ENCODE measurements at places on chromosomes 2 and 18.

DNA sequence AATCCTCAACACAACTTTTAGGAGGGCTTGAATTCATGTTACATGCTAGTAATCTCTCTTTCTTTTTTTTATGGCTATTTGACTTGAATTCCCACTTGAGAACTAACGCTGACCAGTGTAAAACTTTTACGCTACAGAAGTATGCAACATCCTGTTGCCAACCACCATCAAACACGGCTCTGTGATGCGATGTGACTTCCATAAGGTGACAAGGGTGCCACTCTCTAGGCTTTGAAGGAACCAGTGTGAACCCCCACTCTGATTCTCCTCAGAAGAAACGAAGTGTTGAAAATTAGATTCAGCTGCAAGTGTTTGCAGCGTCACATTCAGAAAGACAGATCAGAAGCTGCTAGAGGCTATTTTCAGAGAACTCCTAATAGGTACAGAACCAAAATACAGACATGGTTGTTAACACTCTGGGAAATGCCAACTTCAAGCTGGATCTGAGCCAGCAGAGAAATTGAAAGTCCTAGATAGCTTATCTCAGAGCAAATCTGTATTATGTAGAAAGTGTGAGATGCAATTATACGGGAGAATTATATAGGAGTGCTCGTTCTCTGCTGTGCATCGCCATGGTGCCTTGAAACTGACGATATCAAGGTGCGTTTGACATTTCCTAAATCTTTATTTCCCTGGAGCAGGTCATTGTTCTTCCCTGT is 271.2 kb downstream of the LPIN1 start:
- DNase-seq, result no peak

- no peak for DNase-seq
Measured at GRCh38 chr18:49521216-49521835, 34.3 kb upstream of the C18orf32 start.

GRCh38 chr2:218839430-218839829 is 7.8 kb upstream of the PRKAG3 start:
- no peak for DNase-seq

DNA sequence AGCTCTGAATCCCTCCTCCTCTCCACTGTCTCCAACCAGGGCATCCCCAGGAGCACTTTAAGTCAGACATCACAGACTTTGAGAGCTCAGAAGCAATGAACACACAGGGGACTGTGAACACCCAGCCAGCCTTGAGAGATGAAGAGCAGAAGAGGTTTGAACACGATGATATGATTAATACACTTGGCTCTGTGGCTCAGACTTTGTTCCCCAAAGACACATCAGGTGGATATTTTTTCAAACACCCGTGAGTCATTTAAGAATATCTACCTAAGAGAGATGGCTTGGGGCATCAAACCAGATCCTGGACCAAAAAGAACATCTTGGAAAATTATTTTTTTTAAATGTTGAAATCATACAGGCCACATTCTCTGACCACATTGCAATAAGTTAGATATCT is 134.9 kb upstream of the OTOS start:
- no peak for DNase-seq

DNA sequence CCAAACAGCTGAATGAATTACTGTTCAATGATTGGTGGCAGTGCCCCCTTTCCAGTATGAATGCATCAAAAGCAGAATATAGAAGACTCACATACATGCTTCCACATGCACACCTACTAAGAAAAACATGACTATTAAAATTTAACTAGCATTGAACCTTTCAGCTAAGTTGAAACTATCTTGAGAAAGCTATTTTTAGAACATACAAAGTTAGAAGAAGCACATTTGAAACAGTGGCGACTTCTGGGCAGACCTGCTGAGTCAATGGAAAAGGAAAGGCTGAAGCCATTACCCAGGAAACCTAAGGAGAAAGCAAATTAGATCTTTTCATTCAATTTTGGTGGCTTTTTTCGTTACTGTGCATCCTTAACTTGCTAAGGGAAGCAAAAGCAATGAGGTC is 55.9 kb downstream of the PLA2R1 start:
- DNase-seq, result no peak

GRCh38 chr18:58381676-58382411 is 247.0 kb downstream of the ALPK2 start:
- DNase-seq, result no peak

GRCh38 chr2:122808286-122808969 is 1053.0 kb downstream of the TSN start:
- no peak for DNase-seq

DNA sequence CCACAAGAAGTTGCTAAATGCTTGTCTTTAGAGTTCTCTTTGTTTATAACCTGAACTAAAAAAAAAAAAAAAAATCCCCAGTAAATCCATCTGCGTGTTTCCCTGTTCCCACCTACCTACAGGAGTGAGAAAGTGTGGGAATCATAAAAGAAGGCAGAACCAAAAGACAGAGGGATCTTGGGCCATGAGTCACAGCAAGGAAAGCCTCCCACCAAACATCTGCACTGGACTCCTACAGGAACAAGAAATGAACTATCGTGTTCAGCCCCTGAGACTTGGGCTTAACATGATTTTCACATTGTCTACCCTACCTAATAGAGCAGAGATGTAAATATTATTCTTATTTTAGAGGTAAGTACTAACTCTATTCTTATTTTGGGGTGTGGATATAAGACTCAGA is 1761.2 kb upstream of the CELF4 start:
- DNase-seq, result no peak

GRCh38 chr2:144268036-144268678 is 251.8 kb downstream of the ZEB2 start:
- no peak for DNase-seq

- no peak for DNase-seq
Measured at GRCh38 chr2:64447317-64448040, 6.5 kb upstream of the LGALSL start.

- no peak for DNase-seq
Measured at GRCh38 chr2:147006736-147007141, 838.1 kb upstream of the ACVR2A start.

All from activated CD4-positive, alpha-beta T cell treated with anti-CD3 and anti-CD28 coated beads for 4 hours (primary cell).